T47D (cell line): ENCODE measurements at places on chromosomes 5 and 9.

DNA sequence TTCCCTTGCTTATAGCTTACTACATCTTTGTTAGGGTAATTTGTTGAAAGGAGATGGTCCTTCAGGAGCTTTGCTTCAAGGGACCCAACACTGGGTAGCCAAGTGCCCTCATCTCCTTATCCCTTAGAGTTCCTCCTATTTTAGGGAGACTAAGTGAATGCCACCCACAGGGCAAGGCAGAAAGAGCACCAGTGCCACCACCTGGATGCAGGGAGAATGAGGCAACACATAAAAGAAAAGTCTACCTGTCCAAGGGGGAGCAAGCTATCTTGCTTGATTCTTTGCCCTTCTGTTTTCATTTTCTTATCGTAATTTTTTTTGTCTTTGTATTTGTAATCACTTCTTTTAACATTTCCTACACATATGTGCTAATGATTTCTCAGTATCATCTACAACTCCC is 205.5 kb downstream of the NPR3 start:
- DNase-seq = peak; percentile 82

DNA sequence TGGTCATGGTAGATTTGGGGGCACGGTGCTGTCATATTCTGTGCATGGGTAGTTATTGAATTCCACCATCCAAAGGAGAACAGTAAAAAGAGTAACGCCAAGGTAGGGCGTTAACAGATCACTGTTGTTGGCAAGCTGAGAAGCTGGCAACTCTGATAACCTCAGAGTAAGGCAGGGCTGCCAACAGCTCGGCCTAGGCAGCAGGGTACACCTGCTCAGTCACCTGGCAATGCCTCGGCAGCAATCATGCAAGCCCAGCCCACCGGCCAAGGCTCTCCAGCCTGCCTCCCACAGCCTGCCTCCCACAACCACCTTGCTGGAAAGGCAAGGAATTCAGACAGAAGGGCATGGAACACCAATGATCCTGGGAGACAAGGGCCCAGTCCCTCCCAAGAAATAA is 63.9 kb downstream of the KLHL3 start:
- no peak for DNase-seq

- DNase-seq = no peak
These were observed 128.3 kb upstream of the ANKRD55 start for GRCh38 chr5:56361398-56361797.

DNA sequence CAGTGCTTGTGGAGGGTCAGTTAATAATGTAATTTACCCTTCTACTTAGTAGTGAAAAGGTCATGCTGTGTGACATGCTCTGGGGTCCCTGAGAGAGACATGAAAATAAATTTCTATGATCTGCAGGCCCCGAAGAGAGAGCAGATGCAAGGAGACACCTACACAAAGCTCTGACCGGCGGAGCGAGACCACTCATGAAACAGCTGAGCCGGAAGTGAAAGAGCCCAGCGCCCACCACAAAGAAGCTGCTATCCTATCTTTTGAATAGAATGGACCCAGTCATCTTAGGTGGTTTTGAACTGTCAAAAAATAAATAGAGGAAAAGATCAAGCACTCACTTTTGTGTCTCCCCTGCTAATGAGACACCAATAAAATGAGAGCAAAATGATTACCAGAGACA is 190.0 kb downstream of the MED10 start:
- no peak for DNase-seq

- no peak for DNase-seq
These were observed 199.4 kb downstream of the GAPVD1 start for GRCh38 chr9:125460883-125461635.

GRCh38 chr5:15640116-15640515 is 140.1 kb downstream of the FBXL7 start:
- no peak for DNase-seq

DNA sequence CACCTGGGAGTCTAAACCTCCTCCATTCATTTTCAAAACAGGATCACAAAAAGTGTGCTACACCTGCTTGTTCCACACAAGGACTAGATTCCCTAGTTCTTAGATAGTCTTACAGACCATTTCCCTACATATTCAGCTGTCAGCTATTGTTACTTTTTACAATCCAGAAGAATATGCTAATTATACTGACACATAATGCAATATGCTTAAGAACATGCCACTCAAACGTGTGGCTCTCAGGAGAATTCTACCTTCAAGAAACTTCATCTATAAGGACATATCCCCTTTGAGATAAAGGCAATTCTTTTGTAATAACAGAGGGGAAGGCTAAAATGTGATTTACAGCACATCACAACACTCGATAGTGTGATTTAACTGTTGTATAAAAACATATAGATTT is 456.1 kb upstream of the ARRDC3 start:
- DNase-seq = no peak

DNA sequence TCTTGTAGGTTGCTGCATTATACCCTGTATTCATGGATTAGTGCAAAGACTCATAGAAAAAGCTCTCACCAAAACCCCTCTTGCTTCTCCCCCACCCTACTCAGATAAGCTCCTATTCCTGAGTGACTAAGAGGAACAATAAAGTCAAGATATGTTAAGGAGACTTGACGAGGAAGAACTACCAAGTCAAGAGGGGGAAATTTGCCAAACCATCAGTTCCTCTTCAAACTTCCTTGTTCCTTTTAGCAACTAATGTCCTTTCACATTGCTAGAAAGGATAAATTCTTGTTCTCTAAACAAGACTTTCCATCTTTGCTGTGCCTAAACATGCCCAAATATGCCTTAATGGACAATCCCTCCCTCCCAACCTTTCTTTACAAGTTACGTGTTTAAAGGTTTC is 27.0 kb downstream of the CNOT8 start:
- DNase-seq = no peak

DNA sequence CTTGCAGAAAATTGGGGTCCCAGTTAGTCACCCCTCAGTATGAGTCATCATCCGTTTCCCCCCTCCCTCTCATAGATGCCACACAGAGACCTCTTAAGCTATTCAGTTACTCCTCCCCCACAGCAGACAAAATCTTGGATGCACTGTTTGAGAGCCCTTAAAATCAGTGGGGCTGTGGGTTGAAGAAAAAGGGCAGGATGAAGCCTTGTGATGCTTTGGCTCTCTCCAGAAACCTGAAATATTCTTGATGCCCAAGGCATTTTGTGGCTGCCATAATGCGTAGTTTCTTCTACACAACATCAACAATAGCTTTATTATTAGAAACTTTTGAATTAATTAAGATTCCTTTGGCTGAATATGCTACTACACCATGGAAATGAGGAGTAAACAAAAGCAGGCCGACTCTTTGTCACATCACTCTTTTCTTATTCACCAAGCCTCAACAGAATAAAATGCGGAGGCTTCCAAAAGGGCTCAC is 133.8 kb downstream of the MRPS30 start:
- no peak for DNase-seq

DNA sequence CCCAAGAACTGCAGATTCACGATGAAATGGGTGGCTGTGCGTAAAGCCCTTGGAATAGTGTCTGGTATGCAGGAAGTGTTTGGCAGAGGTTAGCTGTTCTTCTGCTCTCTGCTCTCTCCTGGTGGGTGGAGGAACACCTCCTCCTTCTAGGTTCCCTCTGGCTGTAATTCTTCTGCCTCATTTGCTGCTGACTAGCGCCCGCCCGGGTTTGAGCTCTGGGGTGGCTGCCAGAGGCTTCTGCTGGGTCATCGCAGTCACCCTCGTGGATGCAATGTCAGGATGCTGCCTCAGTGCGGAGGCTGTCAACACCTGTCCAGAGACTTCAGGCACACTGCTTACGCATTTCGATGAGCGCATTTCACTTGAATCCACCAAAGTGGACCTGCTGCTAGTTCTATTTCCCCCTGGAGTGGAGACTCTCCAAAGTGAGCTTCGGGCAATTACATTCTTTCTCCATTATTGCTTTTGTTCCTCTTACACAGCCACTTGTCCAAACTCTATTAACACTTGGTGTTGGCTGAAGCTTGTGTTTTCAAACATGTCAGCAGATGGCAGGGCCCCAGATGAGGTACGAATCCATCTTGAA is 11.7 kb downstream of the DOCK2 start:
- DNase-seq = no peak

DNA sequence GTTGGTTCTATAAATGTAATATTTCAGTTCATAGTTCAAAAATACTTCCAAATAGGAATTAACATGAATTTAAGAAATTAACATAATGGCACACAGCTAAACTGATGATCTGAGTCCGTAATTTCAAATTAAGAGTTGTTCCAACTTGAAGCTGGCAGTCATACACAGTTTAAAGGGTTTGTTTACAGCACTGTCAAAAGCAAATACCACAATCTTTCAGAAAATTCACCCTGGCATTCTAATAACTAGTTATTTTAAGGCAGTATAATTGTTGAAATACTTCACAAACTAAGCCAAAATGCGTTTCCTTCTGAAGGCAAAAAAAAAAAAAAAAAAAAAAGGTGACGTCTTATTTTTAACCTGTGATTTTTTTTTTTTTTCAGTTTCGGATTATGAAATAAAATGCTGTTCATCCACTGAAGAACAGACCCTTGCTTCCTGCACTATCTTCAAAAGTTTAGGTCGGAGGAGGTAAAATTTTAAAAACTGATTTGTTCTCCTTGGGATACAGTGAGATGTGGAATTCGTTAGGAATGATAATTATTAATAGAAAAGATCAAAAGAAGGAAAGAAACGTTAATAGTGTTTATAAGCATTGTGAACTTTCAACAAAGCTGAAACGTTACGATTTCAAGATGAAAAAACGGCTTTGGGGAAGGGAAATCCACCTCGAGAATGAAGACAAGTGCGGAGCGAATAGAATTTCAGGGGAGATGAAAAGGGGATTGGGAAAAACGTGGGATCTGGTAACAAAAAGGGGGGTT is 850 bp downstream of the IL6ST start:
- no peak for DNase-seq

DNA sequence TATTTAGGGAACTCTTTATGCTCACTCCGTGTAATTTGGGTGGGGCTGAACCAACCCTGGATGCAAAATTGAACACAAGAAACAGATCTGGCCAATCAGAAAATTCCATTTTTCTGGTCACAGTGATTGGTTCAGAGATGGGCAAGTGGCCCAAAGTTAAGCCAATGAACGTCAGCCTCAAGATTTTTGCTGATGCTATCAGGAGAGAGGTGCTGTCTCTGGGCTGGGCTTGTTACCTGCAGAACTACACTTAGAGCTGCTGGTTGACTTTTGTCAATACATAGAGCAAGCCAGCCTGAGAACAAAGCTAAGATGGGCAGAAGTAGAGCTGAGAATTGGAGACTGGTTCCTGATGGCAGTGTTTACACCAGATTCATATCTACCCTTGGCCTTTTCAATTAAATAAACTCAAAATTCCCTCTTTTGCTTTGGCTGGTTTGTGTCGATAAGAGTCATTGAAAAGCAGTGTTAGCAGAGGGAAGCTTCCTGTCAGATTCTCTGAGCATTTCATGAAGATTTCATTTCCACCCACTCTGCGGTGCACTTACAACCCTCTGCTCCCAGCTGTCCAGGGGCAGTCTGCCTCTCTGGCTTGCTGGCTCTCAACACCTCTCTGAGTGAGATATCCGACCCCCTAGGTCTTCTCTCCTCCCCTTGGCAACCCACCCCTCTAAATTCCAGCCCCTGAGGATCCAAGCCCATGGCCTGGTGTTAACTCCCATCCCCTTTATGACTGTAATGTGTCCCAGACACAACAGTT is 64.5 kb upstream of the PPARGC1B start:
- DNase-seq = peak; percentile 83

- no peak for DNase-seq
These were observed 69.9 kb downstream of the PSAT1 start for GRCh38 chr9:78366827-78367226.

GRCh38 chr5:127561254-127561653 is 43.8 kb downstream of the PRRC1 start:
- no peak for DNase-seq

GRCh38 chr9:19999491-20000057 is 210.7 kb upstream of the SLC24A2 start:
- no peak for DNase-seq

- no peak for DNase-seq
These were observed 14.0 kb downstream of the SLC6A3 start for GRCh38 chr5:1431021-1431811.

DNA sequence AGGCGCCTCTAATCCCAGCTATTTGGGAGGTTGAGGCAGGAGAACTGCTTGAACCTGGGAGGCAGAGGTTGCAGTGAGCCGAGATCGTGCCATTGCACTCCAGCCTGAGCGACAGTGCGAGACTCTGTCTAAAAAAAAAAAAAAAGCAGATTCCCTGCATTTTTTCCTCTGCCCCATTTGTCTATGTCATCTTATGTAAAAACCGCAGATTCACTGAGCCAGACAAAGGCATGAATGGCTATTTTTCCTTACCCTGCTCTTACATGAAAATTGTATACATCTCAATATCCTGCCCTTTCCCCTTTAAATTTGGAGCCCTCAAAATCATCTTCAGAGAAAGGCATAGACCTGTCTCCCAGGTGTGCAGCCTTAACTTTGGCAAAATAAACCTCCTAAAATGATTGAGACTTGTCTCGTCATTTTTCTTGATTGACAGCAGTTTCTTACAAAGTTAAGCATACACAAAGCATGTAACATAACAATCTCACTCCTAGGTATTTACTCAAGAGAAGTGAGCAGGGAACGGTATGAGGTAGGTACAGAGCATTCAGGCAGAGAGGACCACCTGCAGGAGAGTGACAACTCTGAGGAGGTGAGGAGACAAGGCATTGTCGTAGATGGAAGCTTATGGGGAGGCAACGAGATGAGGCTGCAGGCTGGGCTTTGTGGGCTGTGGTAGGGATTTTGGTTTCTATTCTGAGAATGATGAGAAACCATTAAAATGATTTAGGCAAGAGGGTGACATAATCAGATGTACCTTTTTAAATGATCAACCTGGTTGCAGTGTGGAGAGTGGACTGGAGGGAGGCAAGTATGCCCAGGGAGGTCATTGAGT is 65.7 kb upstream of the IL6ST start:
- DNase-seq = no peak

- no peak for DNase-seq
These were observed 358.2 kb upstream of the TLE4 start for GRCh38 chr9:79213417-79214125.

DNA sequence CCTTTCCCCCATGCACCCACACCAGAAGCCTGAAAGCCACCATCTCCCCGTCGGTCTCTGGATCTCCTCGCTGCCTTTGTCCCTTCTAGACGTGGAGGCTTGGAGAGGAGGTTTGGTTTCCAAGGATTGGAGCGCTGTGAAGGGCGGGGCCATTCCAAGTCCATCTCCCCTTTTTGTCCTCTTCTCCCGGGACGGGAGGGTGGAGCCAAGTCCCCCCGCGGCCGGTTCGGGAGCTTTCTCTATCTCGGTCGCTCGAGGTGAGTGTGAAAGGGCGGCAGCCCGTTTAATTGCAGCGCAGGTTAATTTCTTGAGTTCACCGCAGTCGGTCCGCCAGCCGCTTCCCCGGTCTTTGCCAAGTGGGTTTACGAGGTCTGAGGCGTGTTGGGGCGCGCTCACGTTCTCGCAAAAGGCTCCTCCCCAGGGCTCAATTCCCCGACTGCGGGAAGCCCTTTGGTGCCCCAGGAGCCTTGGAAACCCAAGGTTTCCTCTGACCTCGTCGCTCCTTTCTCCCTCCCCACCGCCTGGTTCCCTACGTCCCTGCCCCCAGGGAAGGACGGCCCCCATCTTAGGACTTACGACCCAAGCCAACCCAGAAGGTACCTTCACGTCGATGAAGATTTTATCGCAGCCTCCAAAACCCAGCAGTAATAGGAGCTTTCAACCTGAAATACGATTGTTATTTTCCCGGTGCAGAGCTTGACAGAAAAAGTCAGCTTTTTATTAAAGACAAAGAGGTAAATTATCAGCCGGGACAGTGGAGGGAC is 2.8 kb upstream of the ZNF462 start:
- no peak for DNase-seq
